CD4-positive, alpha-beta T cell treated with Interleukin-12 subunit alpha and Interleukin-12 subunit beta, for 1 hour (primary cell): ENCODE measurements at places on chromosomes 5 and 9.

DNA sequence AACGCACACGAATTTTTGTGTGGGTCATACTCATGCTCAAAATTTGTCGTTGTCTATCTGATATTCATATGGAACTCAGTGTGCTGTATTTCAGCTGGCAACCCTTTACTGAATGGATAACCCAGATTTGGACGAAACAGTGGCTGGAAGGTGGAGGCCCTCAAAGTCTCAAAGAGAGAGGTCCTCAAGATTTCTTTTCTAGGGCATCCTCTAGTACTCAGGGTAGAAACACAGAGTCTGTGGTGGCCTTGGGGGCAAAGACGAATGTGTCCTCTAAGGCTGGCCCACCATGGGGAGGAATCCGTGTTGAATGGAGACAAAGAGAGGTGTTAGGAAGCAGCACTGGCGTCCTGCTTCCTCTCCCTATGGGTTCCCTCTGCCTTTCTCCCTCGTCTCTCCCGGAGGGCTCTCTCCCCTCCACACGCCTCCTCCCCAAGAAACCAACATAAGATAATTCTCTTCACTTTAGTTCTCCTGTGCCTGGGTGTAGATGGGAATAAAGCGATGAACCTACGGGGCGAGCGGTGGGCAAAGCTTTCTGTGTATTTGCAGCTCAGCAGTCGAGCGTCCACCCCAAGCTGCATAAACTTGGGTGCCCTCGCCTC, 333.7 kb downstream of the CWC27 start:
- no peak for DNase-seq

- DNase-seq, result no peak
These were observed 66.7 kb downstream of the HRH2 start for GRCh38 chr5:175724314-175725275.

GRCh38 chr9:347667-348292, 133.1 kb downstream of the DOCK8 start:
- no peak for DNase-seq

GRCh38 chr9:16726029-16726428, 144.4 kb downstream of the BNC2 start:
- DNase-seq, result no peak

GRCh38 chr9:92064711-92065110, 50.5 kb downstream of the SPTLC1 start:
- no peak for DNase-seq

- DNase-seq, result no peak
These were observed 740.2 kb downstream of the TLR4 start for GRCh38 chr9:118444403-118444802.

- no peak for DNase-seq
These were observed 269.1 kb upstream of the CD180 start for GRCh38 chr5:67465537-67466207.

GRCh38 chr5:78533356-78533755, 115.2 kb downstream of the LHFPL2 start:
- DNase-seq, result no peak

- no peak for DNase-seq
These were observed 42.3 kb downstream of the NAIF1 start for GRCh38 chr9:128024761-128025308.

GRCh38 chr5:158054223-158055110, 195.5 kb upstream of the CLINT1 start:
- no peak for DNase-seq

- DNase-seq, result no peak
These were observed 19.2 kb downstream of the ANKHD1 start for GRCh38 chr5:140420665-140421361.

DNA sequence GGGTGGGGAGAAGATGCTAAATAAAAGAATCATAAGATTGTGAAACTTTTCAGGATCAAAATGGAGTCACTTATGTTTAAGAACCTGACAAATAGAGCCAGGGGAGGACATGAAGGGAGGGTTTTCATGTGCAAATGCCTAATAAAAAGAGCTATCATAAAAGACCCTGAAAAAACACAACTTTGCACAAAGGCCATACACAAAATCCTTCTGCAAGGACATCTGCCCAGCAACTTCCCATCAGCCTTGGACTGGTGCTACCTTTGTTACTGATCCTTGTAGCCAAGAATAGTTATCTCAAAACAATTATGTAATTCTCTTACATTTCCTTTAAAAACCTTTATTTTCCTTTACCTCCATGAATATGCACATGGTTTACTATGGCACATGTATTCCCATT, 63.0 kb downstream of the APBA1 start:
- no peak for DNase-seq

- DNase-seq, result no peak
These were observed 529 bp upstream of the NRARP start for GRCh38 chr9:137302449-137303150.

GRCh38 chr9:129437626-129438323, 183.1 kb downstream of the C9orf50 start:
- DNase-seq, result no peak

GRCh38 chr9:114691046-114691955, 9.3 kb upstream of the TEX48 start:
- peak; percentile 53 for DNase-seq

- DNase-seq, result no peak
These were observed 9.6 kb upstream of the IRGM start for GRCh38 chr5:150836703-150837102.

DNA sequence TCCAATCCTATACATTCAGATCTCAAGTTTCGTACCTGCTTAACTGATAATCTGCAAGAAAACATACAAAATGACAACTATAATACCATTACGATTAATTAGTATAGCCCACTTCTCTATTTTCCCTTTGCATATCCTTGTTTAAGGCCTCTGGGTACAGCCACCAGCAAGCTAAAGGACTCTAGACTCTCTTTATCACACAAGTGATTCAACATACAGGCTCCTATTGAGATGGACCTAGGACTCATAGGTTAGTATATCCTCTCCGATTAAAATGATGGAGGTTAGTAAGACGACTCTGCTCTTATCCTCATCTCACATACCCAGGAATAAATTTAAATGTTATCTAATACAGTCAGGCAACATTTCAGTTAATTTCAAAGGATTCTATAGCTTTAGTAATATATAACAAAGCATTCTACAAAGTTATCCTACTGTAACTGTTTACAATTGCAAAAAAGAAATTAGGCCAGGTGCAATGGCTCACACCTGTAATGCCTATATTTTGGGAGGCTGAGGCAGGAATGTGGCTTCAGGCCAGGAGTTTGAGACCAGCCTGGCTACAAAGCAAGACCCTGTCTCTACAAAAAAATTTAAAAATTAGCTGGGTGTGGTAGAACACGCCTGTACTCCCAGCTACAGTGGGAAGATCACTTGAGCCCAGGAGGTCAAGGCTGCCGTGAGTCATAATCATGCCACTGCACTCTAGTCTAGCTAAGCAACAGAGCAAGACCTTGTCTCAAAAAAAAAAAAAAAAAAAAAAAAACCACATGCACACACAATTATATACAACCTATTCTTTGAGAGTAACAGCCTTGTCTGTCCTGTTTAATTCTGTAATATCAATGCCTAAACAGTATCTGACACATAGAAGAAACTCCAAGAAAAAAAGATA, 15.4 kb downstream of the HAUS6 start:
- no peak for DNase-seq

- no peak for DNase-seq
These were observed 73.0 kb upstream of the PAPPA start for GRCh38 chr9:116080561-116080960.

- DNase-seq, result no peak
These were observed 12.2 kb downstream of the PPP3R2 start for GRCh38 chr9:101582553-101582952.

GRCh38 chr9:124776954-124777648, at the start of gene OLFML2A:
TSS of gene OLFML2A (plus strand) at chr9:124777133. CDS start at chr9:124777271, 138 bp downstream.
- peak; percentile 23 for DNase-seq
